ENCODE measurements at places on chromosomes 3 and 15.

- no peak for DNase-seq
Observed at GRCh38 chr3:101104321-101104720, 111.1 kb upstream of the ABI3BP start.

DNA sequence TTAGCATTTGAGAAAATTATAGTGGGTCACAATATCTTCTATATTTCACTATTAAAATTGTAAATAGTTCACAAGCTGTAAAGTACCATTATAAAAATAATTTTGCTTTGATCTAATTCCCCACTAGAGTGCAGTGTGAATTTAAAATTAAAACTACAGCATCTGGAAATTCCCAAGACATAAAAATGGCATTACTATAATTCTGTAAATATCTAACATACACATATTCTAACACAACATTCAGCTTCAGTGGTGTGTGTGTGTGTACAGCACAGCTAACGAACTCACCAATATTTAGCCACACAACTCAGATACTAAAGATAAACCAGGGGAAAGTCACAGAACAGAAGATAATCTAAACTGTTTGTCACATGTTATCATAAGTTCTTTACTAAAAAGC is 424.9 kb upstream of the ZNF385D start:
- DNase-seq: no peak

DNA sequence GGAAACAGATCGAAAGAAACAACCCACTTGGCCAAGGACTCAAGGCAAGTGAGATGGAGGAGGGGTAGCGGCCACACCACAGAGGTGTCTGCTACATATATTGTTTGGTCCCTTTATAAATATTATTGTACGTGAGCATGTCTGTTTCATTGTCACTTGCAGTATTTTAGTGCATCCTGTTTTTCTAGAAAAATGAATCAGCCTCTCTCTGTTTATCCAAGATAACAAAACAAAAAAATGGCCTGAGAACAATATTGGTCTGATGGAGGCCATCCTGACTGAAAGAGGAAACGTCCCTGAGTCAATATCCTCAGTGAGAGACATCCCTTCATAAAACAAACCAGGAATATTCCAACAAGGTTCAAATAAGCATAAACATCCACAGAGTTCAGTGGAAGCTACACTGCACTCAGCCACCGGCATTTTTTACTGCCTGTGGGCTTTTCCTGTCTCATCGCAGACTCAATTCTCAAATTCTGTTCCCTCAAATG is 42.0 kb downstream of the WWTR1 start:
- no peak for DNase-seq

GRCh38 chr15:76064375-76064774 is 4.6 kb downstream of the TMEM266 start:
- DNase-seq: no peak

DNA sequence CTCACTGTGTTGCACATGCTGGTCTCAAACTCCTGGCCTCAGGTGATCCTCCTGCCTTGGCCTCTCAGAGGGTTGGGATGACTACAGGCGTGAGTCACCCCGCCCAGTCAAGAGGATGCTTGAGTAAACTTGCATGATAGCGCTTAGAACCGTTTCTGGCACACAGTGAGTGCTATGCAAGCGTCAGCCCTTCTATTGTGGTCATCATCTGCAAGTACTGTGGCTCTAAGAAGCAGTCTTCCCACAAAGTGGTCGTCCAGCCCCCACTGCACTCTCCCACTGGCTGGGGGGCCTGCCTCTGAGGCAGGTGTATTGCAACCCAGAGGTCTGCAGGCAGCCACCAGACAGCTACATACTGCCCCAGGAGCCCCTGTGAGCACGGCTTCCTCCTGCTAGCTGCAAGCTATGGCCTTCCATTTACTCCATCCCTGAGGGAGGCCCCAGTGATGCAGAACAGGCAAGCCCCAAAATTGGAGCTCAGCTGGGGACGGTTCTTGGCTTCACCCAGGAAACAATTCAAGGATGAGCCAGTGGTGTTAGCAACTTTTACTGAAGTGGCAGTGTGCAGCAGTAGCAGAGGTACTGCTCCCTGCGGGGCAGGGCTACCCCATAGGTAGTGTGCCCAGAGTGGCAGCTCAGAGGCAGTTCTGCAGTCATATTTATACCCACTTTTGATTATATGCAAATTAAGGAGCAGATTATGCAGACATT is 95.4 kb downstream of the LSM3 start:
- no peak for DNase-seq

DNA sequence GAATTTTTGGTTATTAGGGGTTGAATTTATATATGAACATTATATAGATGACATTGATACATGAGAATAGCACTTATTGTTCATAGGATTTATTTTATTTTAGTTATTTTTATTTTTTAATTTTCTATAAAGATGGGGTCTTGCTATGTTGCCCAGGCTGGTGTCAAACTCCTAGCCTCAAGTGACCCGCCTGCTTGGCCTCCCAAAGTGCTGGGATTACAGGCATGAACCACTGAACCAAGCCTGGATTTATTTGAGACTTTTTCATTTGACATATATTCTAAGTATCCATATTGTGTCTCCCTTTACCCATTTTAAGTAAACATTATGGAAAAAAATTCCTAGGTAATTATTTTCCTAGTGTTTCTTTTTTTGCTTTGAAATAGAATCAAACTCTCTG is 12.5 kb downstream of the PAQR9 start:
- no peak for DNase-seq

DNA sequence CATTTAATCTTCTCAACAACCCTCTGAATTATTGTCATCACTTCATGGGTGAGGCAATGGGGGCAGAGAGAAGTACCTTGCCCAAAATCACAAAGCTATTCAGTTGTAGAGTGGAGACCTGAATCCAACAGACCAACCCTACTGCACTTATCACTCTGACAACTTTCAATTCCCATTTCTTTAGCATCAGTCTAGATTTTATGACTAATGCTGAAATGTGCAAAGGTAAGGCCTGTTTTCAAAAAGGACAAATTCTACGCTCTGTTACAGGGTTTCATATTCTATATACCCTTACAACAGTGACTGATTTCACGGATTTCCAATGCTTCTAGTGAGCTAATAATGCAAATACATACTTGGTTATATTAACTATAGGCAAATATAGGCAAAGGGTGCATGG is 286.0 kb downstream of the ADAMTS17 start:
- no peak for DNase-seq

GRCh38 chr15:72365844-72366243 is 10.0 kb downstream of the HEXA start:
- no peak for DNase-seq

- DNase-seq: no peak
Observed at GRCh38 chr3:194604126-194604525, 29.1 kb downstream of the TMEM44 start.

DNA sequence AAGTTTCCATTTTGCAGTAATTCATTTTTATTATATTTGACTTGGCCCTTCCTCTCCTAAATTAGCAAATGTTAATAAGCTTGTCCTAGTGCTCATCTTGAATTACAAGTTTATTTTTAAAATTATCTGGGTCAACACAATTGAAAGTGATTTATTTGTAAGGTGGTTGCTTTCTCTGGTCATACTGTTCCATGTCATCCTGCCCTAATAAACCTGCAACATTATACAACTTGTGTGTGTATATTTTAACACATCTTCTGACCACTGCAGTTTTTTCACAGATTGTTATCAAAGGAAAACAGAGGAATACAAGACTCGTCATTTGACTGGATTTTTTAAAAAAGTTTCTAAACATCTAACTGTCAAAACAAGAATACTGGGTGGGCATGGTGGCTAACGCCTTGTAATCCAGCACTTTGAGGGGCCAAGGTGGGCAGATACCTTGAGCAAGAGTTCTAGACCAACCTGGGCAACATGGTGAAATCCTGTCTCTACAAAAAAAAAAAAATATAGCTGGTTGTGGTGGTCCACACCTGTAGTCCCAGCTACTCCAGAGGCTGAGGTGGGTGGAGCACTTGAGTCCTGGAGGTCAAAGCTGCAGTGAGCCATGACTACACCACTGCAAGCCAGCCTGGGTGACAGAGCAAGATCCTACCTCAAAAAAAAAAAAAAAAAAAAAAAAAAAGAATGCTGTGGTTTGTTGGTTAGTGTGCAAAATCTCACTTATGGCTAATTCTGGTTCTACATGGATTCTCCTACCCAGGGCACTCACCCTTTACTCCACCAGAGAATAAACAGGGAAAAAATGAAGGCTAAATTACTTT is 5.0 kb upstream of the LRRFIP2 start:
- DNase-seq: no peak

- no peak for DNase-seq
Observed at GRCh38 chr3:11724615-11725339, 81.1 kb upstream of the VGLL4 start.

DNA sequence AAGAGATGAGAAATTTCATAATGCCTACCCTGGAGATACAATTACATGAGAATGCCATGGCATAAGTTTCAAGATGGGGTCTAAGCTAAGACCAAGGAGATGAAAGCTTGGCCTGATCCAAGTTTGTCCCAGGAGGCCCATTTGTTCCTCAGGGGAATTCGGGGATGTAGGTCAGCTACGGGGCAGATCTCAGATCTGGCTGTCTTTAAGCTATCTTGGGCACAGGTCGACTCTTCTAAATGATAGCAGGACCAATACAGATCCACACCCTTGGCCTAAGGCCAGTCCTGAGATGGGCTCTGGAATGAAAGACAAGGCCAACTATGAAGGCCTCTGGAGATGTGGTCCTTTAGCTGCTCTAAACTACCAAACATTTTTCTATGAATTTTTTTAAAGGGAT is 16.6 kb downstream of the ABI3BP start:
- DNase-seq: no peak

DNA sequence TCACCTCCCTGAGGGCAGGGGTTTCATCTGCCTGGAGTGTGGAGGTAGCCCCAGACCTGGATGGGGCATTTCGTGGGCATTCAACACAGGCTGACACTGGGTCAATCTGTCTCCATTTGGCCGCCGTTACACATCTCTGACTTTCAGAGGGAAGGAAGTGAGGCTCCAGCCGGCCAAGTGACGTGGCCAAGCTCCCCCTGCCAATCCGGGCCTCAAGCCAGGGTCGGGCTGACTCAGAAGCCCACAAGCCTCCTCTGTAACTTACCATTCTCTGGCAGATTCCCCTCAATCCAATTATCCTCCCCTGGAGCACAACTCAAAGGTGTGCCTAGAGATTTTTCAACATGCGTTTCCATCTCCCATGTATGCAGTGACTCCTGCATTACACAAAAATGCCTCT is 227.6 kb downstream of the KLF13 start:
- DNase-seq: peak; percentile 84

GRCh38 chr3:35954413-35954812 is 315.1 kb downstream of the ARPP21 start:
- DNase-seq: no peak

DNA sequence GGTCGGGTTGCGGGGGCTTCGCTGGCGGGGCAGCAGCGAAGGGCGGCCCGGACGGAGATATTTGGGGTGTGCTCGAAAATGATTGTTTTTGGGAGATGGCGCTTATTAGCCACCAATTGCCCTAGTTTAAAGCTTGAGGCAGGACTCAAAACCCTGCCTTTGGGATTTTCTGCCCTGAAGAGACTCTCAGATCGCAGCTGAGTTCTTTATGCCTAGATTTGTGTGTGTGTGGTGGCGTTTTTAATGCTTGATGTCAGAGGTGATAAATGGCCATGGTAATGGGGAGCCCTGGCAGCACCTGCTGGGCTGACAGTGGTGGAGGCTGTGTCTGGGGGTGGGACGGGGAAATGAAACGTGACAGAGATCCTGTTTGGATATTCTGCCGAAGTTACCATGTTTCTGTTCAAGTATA is 604 bp downstream of the KCTD6 start:
- DNase-seq: no peak

DNA sequence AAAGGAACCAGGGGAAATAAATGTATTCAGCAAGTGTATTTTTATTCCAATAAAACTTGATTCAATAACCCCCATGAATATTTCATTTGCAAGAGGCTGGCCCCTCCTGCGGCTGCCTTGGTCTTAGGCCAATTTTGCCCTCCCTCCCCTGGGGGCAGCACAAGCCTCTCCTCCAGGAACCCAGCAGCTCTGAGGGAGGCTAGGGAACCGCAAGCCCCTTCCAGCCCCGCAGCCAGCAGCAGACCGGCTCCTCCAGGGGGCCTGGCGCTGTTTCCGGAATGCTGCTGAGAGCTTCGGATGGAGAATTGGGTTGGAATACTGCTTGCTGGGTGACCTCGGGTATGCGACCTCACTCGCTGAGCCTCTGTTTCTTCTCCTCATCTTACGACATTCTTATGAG is 150.1 kb downstream of the RAB11A start:
- DNase-seq: no peak

DNA sequence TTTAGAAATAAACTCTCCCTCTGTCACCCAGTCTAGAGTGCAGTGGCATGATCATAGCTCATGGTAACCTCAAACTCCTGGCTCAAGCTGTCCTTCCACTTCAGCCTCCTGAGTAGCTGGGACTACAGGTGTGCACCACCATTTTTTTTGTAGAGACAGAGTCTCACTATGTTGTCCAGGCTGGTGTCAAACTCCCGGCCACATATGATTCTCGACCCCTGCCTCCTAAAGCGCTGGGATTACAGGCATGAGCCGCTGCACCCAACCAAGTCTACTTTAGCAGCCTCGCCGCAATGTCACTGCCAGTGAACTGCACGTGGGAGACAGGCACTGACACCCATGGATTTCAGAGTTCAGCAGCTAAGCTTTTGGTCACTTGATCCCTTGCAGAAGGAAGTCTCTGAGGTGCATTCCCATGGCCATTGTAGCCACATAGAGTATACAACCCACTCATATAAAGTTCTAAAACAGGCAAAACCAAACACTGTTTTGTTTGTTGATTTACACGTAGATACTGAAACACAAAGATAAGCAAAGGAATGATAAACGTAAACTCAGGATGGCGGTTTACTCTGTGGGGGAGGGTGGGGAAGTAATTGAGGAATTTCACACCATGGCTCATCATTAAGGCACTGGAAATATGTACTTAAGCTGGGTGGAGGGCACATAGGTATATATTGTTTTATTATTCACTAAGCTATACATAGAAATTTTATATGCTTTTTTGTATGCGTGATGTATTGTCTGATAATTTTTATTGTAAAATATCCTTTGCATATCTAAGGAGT is 115.0 kb downstream of the MEX3B start:
- no peak for DNase-seq

DNA sequence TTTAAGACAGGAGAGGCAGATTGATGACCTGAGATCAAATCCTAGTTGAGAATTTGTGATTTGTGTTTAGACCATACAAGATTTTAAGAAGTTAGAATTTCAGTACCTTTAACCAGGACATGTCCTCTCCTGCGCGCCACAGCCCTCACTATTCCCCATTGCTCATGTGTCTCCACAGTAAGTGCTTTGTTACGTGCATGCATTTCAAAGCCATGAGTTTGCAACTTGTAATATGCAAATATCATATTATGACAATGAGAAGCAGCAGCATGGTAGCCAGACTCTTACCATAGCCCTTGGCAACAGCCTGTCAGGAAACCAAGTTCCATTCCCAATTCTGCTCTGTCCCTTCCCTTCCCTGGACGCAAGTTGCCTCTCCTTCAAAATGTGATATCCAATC is 73.3 kb upstream of the ATP13A5 start:
- DNase-seq: no peak

- peak; percentile 48 for DNase-seq
Observed at GRCh38 chr3:45273681-45274515, 47.8 kb upstream of the TMEM158 start.
